ENCODE measurements at places on chromosomes 1 and 21.

- peak; percentile 84 for DNase-seq
Measured at GRCh38 chr1:219173758-219174459, at the start of gene LYPLAL1. LYPLAL1 (plus strand) TSS chr1:219173878; CDS start chr1:219173891, 13 bp downstream.

- DNase-seq, result no peak
Measured at GRCh38 chr1:93816970-93817678, 61.9 kb downstream of the DNTTIP2 start.

DNA sequence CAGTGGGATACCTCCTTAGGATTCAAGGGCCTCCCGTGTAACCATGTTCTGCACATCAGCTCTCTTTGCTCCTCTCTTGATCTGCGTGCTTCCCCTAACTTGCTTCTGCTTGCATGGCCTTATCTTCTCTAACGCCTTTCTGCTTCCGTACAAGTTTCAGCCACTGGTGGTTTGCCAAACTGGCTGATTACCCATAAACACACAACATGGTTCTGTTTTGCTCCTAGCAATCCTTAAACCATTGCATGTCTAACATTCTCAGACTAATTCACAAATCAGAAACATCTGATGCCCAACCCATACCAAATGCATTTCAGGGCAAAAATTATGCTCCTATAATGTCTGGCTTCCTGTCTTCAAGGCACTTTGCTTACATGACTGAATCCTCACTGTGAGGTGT is 166.4 kb downstream of the PBX1 start:
- DNase-seq, result no peak

- no peak for DNase-seq
Measured at GRCh38 chr1:66968574-66968973, 43.8 kb downstream of the MIER1 start.

GRCh38 chr1:55559842-55560241 is 344.7 kb upstream of the USP24 start:
- no peak for DNase-seq

- no peak for DNase-seq
Measured at GRCh38 chr1:153957744-153958110, 685 bp downstream of the CRTC2 start.

GRCh38 chr1:61270761-61271411 is 188.5 kb downstream of the NFIA start:
- no peak for DNase-seq

GRCh38 chr21:41251961-41252642 is 64.5 kb upstream of the FAM3B start:
- no peak for DNase-seq

GRCh38 chr1:228083871-228084278 is 1.4 kb downstream of the ARF1 start:
- DNase-seq, result no peak
